ENCODE measurements at places on chromosomes 4 and X.

GRCh38 chrX:101931136-101931487 is 715 bp downstream of the ZMAT1 start:
- no peak for DNase-seq

- no peak for DNase-seq
Measured at GRCh38 chr4:85637778-85638177, 162.8 kb downstream of the ARHGAP24 start.

- no peak for DNase-seq
Measured at GRCh38 chr4:169215656-169216055, 55.1 kb downstream of the SH3RF1 start.

- DNase-seq, result peak; percentile 45
Measured at GRCh38 chr4:183182873-183183725, 84.0 kb downstream of the WWC2 start.

DNA sequence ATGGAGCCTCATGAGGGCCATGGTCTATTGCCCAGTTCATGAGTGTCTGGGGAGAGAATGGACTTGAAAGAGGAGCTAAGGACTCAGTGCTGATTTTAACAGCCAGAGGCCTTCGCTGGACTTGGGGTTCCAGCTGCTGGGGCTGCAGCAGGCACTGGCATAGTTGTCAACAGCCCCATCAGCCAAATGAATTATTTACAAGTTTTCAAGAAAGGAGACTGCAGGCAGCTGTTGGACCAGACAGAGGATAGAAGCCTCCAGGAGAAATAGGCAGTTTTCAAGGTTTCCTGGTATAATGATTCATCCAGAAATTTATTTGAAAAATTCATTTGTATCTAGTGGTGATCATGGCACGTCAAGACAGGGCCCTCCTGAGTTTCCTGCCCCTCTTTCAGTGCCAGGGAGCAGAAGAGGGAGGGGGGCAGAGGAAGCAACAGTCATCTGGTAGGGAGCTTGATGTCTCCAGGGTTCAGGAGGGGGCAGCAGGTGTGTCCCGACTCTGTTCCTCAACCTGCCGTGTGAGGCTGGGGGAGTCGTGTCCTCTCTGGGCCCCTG is 63.1 kb upstream of the GPR78 start:
- no peak for DNase-seq

DNA sequence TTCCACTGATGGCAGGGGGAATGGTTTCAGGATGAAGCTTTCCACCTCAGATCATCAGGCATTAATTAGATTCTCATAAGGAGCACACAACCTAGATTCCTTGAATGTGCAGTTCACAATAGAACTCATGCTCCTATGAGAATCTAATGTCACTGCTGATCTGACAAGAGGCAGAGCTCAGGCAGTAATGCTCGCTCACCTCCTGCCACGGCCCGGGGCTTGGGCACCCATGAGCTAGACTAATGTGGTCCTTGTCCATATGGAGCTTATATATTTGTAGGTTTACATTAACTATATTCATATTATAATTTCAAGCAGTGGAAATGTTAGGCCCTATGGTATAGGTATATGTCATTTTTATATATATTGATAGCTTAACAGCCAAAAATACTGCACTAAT is 24.4 kb downstream of the SLC9B2 start:
- DNase-seq, result no peak
